Lower lobe of right lung (tissue), 2 donors: ENCODE measurements at places on chromosomes 7 and 10. TPM values are rescaled to one million over a fixed set of nuclear protein-coding genes. Genes with fewer than 3 reads are reported as not detected.
A peak's percentile ranks its signal among the peaks of the same experiment; 100 is the strongest.

GRCh38 chr10:99551616-99552015 lies 18.9 kb downstream of the NKX2-3 start:
- H3K4me3 ChIP-seq: no peak overlapping the region
- DNase-seq: no peak
- H3K27ac ChIP-seq: no peak overlapping the region
- peaks cover 57% of the 10 kb centered on the region for H3K27me3 ChIP-seq
- H3K4me1 ChIP-seq: no peaks in the 10 kb centered on the region

DNA sequence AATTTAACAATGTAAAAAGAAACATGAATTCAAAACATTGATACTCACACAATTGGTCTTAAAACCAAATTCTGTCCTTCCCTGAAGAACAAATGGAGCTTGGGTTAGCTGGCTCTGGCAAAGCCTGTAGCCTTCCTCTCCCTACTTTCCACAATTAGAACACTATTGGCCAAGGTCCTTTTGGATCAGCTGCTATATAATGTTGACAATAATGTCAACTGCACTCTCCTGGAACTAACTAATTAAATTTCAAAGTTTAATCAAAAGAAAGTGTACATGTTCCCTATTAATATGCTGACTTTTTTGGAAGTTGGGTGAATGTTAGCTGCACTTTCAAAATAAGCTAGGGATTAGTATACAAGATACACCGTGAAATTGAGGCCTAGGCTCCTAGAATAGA lies 440.1 kb upstream of the NFE2L3 start:
- no peaks in the 10 kb centered on the region for H3K36me3 ChIP-seq
- no peaks in the 10 kb centered on the region for H3K27me3 ChIP-seq
- DNase-seq: no peak
- H3K4me3 ChIP-seq: no peak overlapping the region

- H3K27me3 ChIP-seq: no peaks in the 10 kb centered on the region
- H3K36me3 ChIP-seq: no peaks in the 10 kb centered on the region
- H3K4me3 ChIP-seq: no peak overlapping the region
- H3K27ac ChIP-seq: no peak overlapping the region
- no peaks in the 10 kb centered on the region for H3K4me1 ChIP-seq
These were observed 343.1 kb downstream of the PHTF2 start for GRCh38 chr7:78141522-78142281.

DNA sequence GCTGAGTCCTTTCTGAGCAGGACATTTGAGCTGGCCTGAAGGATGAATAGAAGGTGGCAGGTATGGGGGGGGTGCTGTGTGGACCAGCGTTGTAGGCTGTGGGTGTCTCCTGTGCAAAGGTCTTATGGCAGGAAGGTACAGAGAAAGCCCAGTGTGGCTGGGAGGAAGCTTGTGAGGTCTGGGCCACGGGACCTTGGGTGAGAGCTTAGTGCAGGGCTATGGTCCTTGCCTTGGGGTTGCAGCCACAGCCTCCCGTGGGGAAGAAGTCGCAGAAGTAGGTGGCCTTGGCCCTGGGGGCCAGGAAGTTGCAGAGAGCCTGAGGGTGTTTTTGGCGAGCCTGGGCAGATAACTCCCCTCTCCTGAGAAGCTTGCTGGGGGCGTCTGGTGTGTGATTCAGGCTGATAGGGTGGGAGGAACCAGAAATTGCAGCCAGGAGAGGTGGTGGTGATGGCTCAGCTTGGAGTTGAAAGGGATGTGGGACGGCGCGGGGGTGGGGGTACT lies 172.0 kb upstream of the TNRC18 start:
- peak overlapping the region; percentile 66 for H3K4me3 ChIP-seq
- H3K27me3 ChIP-seq: peaks cover 31% of the 10 kb centered on the region
- no peak for DNase-seq
- no peaks in the 10 kb centered on the region for H3K36me3 ChIP-seq
- peak overlapping the region; percentile 68 for H3K27ac ChIP-seq

DNA sequence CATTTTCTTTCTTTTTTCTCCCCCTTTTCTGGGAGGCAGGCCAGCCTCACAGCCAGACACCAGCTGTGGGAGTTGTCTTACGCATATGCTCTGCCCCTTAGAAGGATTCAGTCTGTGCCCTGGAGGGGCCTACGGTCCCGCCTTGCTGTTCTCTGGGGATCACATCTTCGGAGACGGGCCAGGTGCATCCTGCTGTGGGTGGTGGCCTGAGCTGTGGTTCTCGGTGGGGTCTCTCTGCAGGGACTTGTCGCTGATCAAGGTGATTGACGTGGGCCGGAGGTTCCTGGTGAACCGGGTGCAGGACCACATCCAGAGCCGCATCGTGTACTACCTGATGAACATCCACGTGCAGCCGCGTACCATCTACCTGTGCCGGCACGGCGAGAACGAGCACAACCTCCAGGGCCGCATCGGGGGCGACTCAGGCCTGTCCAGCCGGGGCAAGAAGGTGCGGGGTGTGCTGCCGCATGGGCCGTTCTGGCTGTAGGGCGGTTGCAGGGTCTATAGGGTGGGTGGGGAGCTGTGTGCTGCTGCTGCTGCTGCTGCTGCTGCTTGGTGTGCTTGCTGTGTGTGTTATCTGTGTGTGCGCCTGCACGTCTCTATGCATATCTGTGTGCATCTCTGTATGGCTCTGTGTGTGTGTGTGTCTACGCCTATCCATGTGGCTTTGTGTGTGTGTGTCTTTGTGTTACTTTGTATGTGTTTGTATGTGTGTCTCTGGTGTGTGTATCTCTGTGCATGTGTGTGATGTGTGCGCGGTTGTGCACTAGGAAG lies 17.9 kb downstream of the PFKFB3 start:
- no peak overlapping the region for H3K27ac ChIP-seq
- H3K36me3 ChIP-seq: peaks cover 98% of the 10 kb centered on the region
- no peaks in the 10 kb centered on the region for H3K4me1 ChIP-seq
- DNase-seq: no peak

DNA sequence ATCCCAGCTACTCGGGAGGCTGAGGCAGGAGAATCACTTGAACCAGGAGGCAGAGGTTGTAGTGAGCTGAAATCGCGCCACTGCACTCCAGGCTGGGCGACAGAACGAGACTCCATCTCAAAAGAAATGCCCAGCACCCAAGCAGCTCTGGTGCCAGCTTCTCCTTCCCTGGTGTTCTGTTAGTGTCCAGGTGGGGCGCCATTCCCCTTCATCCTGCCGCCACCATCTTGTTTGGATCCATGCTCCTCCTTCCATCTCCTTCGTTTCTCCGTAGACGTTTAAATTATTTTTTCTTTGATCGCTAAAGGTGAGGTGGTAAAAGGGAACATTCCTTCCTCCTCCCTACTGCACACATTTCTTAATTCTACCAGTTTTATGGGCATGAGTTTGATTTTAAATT lies 30.3 kb downstream of the PROSER2 start:
- H3K4me1 ChIP-seq: no peaks in the 10 kb centered on the region
- H3K4me3 ChIP-seq: no peak overlapping the region
- peaks cover 60% of the 10 kb centered on the region for H3K36me3 ChIP-seq
- H3K27ac ChIP-seq: no peak overlapping the region
- DNase-seq: no peak
- no peaks in the 10 kb centered on the region for H3K27me3 ChIP-seq

DNA sequence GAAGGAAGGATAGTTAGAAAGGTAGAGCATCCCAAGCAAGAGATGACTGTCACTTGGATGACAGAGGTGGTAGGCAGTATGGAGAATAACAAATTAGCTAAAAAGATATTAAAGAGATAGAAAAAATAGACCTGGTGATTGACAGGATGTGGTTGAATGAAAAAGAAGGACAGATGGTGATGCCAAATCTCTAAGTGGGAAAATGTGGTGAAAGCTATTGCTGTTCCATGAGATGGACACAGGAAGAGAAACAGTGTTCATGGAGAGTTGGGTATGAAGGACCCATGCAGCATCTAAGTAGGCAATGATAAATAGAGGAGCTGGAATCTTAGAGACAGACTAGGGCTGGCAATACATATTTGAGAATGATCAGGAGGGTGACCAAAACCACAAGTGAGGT lies 30.7 kb downstream of the FAM13C start:
- no peak overlapping the region for H3K27ac ChIP-seq
- no peak for DNase-seq
- H3K4me3 ChIP-seq: no peak overlapping the region
- no peaks in the 10 kb centered on the region for H3K27me3 ChIP-seq
- H3K36me3 ChIP-seq: no peaks in the 10 kb centered on the region
- H3K4me1 ChIP-seq: no peaks in the 10 kb centered on the region

DNA sequence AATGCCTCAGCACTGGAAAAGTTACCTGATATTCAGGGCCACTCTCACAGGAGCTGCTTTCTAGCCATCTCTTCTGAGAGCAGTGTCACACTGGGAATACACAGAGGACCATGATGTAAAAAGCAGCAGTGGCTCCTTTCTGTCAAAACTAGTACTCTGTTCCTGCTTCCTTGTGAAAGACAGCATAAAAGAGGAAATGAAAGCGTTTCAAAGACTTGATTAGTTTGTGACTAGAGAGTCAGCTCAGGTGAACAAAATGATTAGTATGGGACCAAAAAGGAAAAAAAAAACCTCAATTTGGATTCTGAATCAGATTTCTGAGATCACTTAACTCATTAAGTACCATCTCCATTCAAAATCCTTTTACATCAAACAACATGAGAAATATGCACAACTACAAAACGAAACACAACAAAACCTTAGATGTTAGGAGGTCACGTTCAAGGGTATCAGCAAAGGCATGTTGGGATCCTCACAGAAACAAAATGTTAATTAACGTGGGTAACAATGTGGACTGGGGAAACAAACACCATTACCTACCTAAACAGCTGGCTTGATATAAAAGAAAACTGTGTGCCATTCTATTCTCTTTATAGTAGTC lies 103.7 kb downstream of the MACC1 start:
- DNase-seq: no peak
- H3K27me3 ChIP-seq: no peaks in the 10 kb centered on the region
- H3K36me3 ChIP-seq: no peaks in the 10 kb centered on the region
- no peak overlapping the region for H3K4me3 ChIP-seq

- no peak overlapping the region for H3K4me3 ChIP-seq
- H3K27ac ChIP-seq: no peak overlapping the region
- H3K36me3 ChIP-seq: no peaks in the 10 kb centered on the region
- H3K4me1 ChIP-seq: no peaks in the 10 kb centered on the region
- no peaks in the 10 kb centered on the region for H3K27me3 ChIP-seq
These were observed 703.5 kb downstream of the GATA3 start for GRCh38 chr10:8758029-8758428.

GRCh38 chr10:61465901-61466632 lies 12.9 kb upstream of the TMEM26 start:
- H3K27ac ChIP-seq: no peak overlapping the region
- no peak for DNase-seq
- no peaks in the 10 kb centered on the region for H3K36me3 ChIP-seq
- no peaks in the 10 kb centered on the region for H3K27me3 ChIP-seq
- no peaks in the 10 kb centered on the region for H3K4me1 ChIP-seq

RPS24 gene
- total RNA-seq: 1,077 TPM

TAS2R4 gene
- 2.0 TPM for total RNA-seq

SCART1 gene
- total RNA-seq: 2.4 TPM
